ENCODE measurements at places on chromosomes 3 and 15.
A peak's percentile ranks its signal among the peaks of the same experiment; 100 is the strongest.

DNA sequence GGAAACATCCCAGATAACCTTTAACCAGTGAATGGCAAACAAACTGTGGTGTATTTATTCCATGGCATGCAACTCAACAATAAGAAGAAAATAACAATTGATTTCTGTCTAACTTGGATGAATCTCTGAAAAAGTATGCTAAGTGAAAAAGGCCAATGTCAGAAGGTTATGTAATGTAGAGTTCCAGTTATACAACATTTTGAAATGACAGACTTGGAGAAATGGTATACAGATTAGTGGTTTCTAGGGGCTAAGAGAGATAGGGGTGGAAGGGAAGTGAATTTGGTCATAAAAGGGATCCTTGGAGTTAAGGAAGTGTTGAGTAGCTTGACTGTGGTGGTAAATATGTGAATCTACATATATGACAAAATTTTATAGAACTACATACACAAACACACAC, 269.4 kb upstream of the SUCLG2 start:
- DNase-seq, result no peak

DNA sequence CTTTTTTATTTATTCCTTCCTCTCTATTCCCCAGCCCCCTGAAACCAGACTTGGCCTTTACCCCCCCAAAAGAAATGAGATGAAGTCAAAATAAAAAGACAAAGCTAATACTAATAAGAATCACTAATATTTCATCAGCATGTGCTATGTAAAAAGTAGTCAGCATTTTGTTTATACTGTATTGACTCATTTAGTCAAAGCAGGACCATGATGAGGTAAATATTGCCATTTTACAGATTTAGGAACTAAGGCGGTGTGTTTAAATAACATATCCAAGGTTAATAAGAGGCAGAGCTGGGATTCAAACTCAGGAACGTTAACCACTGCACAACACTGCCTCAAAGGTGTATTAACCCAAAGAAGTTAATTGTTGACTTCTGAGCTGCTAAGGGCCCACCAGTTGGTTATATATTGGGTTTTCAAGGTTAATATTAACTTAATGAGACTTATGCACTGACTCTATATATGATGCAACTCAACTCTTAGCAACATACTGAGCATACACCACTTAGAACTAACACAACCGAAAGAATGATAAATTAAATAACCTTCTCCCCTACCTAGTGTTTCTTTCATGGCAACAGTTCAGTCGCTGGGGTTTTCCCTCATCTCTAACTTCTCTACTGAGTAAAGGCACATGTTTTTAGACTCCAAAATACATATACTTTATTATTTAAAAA, 34.7 kb downstream of the FOXP1 start:
- no peak for DNase-seq

DNA sequence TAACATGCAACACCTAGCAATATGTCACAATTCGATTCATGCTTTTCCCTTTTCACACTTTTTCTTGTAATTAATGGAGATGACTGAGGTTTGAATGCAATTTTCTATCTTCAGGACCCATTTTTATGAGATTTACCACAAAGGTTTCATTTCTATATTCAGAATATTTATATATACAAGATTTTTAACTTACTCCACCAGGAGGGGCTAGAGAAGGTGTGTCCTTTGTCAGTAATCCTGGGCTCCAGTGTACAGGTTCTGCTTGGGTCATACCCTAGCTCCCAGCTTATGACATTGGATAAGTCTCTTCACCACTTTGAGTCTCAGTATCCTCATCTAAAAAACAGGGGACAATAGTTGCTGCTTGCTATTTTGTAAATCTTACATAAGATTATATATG, 95.7 kb upstream of the SLC24A5 start:
- no peak for DNase-seq

DNA sequence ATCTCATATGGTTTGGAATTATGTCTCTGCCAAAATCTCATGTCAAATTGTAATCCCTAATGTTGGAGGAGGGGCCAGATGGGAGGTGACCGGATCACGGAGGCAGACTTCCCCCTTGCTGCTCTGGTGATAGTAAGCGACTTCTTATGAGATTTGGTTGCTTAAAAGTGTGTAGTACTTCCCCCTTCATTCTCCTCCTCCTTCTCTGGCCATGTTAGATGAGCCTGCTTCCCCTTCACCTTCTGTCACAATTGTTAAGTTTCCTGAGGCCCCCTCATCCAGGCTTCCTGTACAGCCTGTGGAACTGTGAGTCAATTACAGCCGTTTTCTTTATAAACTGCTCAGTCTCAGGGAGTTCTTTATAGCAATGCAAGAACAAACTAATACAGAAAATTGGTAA, 51.1 kb downstream of the NEDD4 start:
- DNase-seq, result no peak

DNA sequence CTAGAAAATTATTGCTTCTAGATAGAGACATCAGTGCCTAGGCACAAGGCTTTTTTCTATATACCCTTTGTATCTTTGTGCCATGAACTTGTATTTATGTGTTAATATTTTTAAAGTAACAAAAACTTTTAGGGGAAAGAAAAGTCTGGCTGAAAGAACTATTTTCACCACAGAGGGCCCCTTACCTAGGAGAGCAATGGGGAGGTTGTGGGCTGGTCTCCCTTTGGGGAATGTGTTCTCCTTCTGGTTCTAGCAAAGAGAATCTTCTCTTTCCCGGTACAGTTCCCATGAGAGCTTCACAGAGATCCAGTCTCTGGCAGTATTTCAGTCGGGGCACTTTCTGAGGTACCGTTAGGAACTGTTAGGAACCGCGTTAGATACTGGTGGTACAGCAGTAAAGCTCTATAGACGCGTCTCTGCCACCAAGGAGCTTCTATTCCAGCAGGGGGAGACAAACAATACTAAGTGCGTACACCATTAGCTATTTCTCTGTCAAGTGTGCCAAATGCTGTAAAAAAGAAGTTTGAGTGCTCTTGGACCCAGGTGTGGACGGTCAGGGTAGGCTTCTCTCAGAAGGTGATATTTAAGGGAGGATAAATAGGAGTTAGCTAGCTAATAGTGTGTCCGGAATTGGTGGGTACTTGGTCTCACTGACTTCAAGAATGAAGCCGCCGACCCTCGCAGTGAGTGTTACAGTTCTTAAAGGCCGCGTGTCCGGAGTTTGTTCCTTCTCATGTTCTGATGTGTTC, 4.6 kb upstream of the EPB42 start:
- DNase-seq, result peak; percentile 55

GRCh38 chr3:176785171-176785570, 412.1 kb downstream of the TBL1XR1 start:
- DNase-seq, result no peak

- DNase-seq, result no peak
Measured at GRCh38 chr15:33780011-33780768, 188.1 kb upstream of the CHRM5 start.
